ENCODE measurements at places on chromosomes 1 and 21.
A peak's percentile ranks its signal among the peaks of the same experiment; 100 is the strongest.

- no peak for DNase-seq
Observed at GRCh38 chr21:15319727-15320126, 254.9 kb upstream of the NRIP1 start.

DNA sequence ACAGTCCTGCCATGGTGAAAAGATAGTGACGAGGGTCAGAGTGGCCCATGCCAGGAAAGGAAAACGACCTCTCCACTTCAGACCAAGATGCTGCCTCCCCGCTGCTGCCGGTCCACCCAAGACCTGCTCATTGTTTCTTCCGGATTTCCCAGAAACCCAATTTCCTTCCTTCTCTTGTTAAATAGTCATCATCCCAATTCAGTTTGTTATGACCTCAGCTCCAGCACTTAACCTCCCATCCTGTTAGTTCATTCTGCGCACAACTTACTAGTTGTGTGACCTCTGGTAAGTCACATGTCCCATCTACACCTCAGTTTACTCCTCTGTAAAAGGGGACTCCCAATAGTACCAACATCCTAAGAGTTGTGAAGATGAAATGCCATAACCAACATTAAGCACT, 29.9 kb upstream of the PPP1R15B start:
- DNase-seq: no peak

DNA sequence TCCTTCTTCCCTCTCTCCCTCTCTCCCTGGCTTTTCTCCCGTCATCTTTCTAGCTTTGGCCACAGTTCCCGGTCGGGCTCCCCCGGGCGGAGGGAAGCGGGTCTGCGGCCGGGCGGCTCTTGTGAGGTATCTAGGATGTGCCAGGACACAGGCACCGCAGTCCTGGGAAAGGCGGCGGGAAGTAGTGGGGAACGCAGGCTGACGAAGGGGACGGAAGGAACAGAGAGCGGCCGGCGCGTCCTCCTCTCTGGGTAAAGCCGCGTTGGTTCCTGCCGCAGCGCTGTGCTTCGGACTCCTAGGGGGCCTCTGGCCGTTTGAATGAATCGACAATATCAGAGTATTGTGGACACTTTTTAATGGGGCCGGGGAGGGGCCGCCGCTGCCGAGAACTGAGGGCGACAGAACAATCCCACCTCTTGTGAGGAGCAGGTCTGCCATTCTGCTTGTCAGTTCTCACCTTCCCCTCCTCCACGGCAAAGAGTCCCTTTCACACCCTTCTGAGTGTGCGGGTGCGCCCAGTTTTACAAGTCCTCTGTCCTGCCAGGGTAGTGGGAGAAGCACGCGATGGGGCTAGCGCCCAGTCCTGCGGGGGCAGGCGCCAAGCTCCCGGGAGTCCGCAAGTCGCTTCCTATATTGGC, 1.2 kb upstream of the LHX9 start:
- DNase-seq: no peak

DNA sequence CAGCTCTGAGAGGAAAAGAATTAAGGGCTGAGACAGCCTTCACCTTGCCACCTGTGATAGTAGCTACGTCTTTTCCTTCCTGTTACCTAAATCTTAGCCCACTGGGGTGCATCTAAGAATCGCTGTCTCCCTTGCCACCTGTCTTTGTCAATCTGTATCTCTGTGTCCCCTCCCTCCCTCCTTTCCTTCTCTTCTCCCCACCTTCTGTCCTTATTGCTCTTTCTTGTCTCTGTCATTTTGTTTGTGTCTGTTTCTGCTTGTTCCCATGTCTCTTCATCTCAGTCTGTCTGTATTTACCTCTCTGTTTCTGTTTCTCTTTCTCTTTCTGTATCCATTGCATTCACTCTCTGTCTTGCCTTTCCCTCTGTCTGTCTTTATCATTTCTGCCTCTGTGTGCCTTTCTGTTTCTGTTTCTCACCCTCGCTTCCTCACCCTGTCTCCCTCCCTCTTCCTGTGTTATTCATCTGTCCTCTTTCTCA, 30.2 kb downstream of the SLC22A15 start:
- peak; percentile 17 for DNase-seq

GRCh38 chr1:9455487-9456234, 83.6 kb upstream of the SLC25A33 start:
- peak; percentile 82 for DNase-seq

DNA sequence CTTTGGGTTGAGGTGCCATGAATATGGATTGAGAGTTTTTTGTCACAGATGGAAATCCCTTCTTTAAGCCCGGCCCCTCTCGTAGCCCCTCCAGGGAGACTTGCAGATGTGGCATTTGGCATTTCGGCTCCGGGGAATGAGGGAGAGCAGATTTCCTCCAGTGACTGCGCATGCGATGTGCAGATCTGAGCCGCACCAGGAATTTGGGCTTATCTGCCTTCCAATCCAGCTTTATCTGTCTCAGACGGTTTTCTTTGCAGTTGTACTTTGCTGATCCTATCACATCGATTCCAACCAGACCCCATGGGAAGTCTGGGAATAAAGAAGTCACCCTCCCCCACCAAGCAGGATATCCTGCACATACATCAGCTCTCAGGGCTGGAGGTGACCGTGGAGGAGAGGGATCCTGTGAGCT, 11.7 kb downstream of the KIF26B start:
- no peak for DNase-seq

DNA sequence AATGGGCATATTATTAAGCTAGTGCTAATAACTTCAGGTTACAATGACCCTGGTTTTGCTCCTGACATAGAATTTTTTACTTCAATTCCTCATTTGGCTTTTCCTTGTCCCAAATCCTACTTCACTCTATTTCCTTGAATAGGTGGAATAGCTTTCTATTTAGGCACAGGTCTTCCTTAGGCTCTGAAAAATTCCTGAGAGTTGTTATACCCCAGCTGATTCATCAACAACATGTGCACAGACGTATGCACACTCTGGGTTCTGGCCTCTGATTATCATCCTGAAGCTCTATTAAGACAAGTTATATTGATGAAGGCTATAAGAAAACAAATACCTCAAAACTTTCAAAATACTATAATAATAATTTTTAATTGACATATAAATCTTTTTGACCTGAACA, 172.4 kb downstream of the NTMT2 start:
- no peak for DNase-seq

- DNase-seq: no peak
Observed at GRCh38 chr1:201178718-201179117, 11.9 kb upstream of the IGFN1 start.
